Stimulated activated CD8-positive, alpha-beta memory T cell treated with anti-CD3 and anti-CD28 coated beads, Interleukin-4, amount 100 ng/mL, for 1 hour (primary cell): ENCODE measurements at places on chromosomes 12 and 14.

DNA sequence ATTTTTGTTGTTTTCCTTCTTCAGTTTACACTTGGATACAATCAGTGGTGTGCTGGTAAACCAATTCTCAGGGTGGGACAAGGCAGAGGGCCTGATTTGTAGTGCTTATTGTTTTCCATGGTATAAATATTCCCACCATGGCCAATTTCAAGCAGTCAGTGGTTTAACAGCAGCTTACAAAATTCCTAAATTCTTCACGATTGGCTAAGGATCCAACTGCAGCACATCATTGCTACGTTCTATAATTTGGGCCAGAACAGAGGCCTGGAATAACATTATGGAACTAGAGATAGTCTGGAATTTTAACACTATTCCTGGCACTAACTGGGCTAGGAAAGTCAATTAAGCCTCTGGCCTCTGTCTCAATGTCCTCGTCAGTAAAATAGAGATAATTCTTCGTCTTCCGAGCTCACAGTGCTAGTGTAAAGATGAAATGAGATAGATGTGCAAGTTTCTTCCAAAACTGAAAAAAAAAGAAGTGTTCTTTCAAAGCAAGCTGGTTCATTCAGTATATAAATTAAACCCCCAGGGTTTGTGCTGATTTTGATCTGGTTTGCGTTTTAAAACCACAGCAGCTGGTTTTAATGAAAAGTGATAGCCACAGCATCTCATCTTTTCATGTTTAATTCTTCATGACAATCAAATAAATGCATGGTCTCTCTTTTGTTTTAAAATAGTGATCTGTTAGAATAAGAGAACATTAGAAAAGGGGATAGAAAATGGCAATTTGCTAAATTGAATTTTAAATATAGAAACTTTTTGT, 104.1 kb downstream of the EPS8 start:
- no peak for DNase-seq

DNA sequence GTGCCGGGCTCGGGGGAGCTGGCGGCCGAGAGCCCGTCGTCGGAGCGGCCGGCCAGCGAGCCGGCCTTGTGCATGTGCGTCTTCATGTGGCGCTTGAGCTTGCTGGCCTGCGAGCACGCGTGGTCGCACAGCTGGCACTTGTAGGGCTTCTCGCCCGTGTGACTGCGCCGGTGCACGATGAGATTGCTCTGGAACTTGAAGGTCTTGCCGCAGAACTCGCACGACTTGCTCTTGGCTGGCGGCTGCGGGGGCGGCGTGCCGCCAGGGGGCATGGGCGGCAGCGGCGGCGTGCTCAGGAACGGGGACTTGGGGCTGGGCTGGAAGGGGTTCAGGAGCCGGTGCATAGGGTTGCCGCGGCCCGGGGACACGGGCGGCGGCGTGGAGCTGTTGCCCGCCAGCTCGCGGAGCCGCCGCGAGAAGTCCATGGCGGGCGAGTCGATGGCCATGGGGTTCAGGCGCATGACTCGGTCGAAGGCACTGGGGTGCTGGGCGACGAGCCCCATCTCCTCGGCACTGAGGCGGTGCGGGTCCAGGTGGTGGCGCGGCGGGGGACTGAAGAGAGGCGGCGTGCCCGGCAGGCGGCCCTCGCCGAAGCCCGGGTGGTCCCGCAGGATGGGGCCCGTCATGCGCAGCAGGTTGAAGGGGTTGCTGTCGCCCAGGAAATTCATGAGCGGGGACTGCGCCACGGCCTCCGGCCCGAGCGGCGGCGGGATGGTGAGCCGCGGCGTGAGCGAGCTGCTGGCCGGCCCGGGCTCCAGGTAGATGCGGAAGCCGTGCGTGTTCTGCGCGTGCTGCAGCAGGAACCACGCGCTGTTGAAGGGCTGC, 96.5 kb downstream of the BCL11B start:
- no peak for DNase-seq

GRCh38 chr12:130952171-130952954, 1.3 kb upstream of the ADGRD1 start:
- DNase-seq = no peak

GRCh38 chr12:22810036-22810435, 185.1 kb downstream of the ETNK1 start:
- DNase-seq = no peak

DNA sequence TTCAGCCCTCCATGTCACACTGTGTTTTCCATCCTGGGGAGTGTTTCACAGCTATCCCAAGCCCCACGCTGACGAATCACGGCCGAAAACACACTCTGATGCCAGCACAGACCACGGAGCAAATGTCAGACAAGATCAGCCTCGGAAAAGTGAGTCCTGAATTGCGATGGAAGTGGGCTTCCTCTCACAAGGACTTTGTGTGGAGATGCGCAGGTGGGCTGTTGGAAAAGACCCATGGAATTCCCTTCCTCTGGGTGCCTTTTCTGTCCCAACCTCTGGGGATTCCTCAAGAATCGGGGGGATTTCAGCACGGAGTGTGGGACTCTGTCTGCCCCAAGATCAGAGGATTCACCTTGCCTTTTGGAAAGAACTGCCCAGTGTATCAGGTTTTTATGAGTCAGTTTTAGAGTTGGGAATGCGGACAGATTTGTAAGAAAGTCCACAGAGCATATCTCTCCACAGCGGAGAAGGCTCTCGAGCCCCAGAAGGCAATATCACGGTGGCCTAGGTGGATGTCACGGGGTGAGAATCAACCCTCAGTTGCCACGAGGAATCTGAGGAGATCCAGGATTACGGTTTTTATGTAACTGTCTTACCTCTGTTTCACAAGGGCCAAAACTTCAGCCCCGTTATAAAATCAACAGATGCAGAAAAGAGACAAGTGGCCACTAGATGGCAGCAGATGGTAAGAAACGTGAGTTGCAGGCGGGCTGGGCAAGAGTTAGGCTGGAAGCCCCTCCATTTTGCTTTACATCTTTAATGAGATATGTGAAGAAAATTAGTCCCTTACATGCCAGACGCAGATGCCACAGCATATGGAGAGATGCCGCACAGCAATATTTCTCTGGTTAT, 201.9 kb downstream of the DAD1 start:
- no peak for DNase-seq

GRCh38 chr14:76006253-76006652, 20.7 kb downstream of the IFT43 start:
- no peak for DNase-seq

DNA sequence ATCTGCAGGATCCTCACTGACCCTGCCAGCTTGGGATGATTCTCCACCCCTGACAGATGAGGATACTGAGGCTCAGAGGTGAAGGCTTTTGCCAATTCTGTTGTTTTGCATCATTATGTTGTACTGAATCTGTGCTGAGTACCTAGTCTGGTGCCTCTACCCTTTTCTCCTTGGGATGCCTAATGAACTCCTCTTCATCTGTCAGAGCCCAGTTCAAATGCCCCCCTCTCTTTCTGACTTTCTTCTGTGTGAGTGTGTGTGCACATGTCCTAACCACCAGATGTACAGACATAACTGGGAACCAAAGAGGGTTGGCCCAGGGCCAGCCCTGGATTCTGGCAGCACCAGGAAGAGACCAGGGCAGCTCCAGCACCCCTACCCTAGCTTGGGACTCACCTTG, 22.8 kb downstream of the FOXN4 start:
- DNase-seq = no peak

DNA sequence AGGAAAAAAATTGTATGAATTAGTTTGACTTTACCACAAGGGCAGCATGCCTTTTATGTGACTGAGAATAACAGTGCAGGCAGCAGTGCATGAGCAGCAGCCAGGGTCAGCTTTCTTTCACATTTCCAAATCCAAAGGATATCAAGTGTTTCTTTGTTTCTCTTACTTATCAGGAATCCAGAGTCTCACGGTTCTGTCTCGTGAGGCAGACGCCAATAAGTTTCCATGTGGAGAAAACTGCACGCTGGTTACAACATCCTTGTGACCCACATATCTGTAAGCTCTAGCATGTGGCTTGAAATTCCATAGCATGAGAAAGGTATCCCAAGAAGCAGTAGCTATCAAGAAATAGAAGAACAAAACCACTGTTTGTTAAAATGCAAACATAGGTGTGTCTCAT, 27.6 kb downstream of the GALNT4 start:
- no peak for DNase-seq

- no peak for DNase-seq
Measured at GRCh38 chr14:72801381-72801812, 92.5 kb downstream of the DPF3 start.

- no peak for DNase-seq
Measured at GRCh38 chr12:2013527-2014223, 9.4 kb upstream of the DCP1B start.
